ENCODE measurements at places on chromosomes 4 and X.
A peak's percentile ranks its signal among the peaks of the same experiment; 100 is the strongest.

GRCh38 chr4:81432825-81433224, 38.9 kb downstream of the RASGEF1B start:
- no peak for DNase-seq

GRCh38 chrX:38954520-38954919, 153.3 kb downstream of the MID1IP1 start:
- no peak for DNase-seq

GRCh38 chr4:38659346-38659745, 4.7 kb upstream of the KLF3 start:
- no peak for DNase-seq

DNA sequence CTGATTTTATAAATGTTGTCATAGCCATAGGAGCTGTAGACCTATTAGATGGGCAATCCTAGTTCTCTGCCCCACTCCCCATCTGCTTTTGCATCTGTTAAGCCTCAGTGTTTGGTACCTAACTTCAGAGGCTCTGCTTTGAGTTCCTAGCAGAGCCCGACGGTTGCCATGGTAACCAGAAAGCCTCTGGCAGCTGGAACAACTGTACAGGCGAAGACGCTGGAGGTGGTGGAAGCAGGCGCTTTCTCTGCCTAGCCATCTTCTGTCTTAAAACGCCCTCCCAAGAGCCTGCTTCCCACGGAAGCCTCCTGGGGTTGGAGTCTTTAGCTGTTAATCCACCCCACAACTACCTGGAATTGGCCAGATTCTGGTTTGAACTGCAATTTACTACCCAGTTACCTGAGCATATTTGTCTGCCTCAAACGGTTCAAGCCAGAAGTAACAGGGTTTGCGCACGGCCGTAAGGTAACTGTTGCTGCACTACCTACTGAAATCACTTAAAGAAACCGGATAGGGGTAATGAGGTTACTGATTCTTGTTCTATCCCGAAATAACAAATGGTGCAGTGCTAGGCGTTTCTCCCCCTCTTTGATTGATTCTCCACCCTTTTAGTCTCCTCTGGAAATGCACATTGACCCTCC, 1.0 kb upstream of the GABRG1 start:
- DNase-seq, result no peak

DNA sequence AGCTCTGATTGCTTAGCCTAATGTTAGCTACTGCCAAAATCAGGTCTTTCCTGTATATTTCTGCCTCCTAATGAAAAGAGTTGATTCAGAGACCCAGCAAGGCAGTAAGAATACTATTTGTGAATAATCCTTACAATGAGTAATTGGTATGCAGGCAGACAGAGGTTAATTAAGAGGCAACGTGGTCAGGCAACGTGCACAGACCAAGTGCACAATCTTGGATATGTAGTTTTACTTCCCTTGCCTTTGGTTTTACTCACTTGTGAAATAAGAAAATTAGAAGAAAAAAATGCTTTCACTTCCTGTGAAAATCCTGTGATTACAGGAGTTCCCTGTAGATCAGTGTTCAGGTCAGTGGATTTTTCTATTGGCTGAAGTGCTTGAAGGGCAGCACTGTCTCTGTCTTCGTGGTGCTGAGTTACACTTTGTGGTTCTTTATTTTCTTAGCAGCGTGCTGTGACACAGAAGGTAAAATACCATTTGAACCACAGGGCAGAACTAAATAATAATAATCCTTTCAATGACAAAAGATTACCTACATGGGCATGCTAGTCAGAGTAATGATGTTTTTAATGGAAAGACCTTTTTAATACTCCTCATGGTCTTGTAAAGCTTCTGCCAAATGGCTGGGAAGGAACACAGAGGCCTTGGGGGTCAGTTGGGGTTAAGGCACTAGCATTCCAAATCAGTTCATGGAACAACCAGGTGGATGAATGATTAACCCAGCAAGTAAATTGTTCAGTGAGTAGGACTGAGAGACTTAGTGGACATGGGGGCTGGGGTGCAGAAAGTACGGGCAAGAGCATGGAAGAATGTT, 430.9 kb downstream of the MAPK10 start:
- no peak for DNase-seq

DNA sequence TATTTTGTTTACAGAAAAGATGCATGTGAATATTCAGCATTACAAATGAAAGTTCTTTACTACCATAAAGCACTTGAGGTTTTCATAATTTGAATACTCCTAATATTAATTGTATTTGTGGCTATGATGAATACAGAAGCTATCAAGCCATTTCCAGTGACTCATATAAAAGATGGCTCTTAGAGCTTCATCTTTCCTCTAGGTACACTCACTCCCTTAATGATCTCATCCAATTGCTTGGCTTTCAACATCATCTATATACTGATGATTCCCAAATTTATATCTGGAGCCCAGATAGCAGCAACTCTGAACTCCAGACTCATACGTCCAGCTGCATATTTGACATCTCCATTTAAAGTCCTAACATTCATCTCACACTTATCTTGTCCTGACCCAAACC, 183.4 kb upstream of the FAM241A start:
- no peak for DNase-seq

GRCh38 chrX:70454441-70455365, 10.1 kb downstream of the DLG3 start:
- DNase-seq, result peak; percentile 86

DNA sequence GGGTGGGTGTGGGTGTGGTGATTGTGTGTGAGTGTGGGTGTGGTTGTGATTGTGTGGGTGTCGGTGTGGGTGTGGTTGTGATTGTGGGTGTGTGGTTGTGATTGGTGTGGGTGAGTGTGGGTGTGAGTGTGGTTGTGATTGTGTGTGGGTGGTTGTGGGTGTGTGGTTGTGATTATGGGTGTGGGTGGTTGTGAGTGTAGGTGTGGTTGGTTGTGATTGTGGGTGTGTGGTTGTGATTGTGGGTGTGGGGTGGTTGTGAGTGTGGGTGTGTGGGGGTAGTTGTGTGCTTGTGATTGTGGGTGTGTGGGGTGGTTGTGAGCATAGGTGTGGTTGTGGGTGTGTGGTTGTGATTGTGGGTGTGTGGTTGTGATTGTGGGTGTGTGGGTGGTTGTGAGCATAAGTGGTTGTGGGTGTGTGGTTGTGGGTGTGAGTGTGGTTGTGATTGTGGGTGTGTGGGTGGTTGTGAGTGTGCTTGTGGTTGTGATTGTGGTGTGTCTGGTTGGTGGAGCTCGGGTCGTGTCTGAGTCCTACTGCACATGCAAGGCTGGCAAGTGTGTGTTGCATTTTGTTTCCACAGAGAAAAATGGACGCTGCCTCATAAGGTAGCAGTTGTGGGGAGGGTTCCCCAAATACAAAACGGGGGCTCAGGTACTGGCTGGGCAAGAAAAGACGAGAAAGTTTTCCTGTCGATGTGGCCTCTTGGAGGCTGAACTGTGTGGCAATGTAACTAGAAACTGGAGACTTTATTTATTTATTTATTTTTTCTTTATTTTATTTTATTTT, 116.7 kb downstream of the UBE2K start:
- no peak for DNase-seq

DNA sequence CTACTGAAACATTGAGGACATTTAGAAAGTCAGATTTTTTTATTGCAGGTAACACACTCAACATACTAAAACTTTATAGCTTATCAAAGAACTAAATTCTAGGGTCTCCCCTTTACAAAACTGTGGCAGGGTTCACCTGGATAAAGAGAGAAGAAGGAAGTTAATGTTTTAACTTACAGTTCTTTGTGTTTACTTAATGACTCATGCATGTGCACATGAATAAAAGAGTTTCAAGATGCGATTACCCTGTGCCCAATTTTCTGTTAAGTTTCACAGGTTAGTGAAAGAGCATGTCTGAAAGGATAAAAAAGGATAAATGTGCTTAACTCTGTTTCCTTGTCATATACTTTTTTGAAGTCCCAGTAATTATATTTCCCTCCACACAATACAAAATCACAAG, 16.8 kb downstream of the DCAF8L1 start:
- no peak for DNase-seq
